Motor neuron (in vitro differentiated cells): ENCODE measurements at places on chromosomes 7 and 10. TPM values are rescaled to one million over a fixed set of nuclear protein-coding genes. Genes with fewer than 3 reads are reported as not detected.

DNA sequence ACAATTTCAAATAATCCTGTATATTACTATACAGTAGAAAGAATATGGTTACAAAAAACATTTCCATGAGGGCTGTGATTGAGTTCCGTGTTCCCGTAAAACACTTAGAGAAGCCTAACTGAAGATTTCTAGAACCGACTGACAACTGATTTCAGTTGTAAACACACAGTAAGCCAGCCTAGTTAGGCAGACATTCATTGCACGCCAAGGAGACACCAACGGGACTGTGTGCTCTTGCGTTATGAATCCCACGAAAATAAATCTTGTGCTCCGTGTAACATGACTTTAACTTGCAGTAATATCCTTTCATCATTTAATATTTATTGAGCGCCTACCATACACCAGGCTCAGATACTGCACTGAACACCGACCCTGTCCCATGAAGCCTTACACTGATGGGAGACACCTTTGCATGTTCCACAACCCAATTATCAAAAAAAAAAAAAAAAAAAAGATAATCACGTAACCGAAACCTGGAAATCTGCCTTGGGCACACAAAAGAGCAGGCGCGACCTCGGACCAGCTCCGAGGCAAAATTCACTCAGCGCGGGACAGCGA is 420 bp upstream of the KLHL7 start:
- peak; percentile 28 for ATAC-seq

DNA sequence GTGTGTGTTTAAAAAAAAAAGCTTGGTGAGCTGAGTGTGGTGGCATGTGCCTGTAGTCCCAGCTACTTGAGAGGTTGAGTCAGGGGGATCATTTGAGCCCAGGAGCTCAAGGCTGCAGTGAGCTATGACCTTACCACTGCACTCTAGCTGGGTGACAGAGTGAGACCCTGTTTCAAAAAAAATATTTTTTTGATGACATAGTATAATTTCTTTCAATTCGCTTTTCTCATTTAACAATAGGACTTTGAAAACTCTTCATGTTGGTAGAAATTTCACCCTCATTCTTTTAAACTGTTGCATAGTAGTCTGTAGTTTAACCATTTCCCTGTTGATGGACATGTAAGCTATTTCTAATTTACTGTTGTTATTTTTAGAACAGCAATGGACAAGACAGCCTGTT is 55.7 kb upstream of the EXOC6 start:
- ATAC-seq = no peak

- no peak for ATAC-seq
These were observed 13.7 kb upstream of the WAPL start for GRCh38 chr10:86535132-86535882.

- ATAC-seq = no peak
These were observed 152.5 kb downstream of the PLXDC2 start for GRCh38 chr10:19968745-19969144.

- no peak for ATAC-seq
These were observed 303.5 kb downstream of the BBS9 start for GRCh38 chr7:33432821-33433220.

DNA sequence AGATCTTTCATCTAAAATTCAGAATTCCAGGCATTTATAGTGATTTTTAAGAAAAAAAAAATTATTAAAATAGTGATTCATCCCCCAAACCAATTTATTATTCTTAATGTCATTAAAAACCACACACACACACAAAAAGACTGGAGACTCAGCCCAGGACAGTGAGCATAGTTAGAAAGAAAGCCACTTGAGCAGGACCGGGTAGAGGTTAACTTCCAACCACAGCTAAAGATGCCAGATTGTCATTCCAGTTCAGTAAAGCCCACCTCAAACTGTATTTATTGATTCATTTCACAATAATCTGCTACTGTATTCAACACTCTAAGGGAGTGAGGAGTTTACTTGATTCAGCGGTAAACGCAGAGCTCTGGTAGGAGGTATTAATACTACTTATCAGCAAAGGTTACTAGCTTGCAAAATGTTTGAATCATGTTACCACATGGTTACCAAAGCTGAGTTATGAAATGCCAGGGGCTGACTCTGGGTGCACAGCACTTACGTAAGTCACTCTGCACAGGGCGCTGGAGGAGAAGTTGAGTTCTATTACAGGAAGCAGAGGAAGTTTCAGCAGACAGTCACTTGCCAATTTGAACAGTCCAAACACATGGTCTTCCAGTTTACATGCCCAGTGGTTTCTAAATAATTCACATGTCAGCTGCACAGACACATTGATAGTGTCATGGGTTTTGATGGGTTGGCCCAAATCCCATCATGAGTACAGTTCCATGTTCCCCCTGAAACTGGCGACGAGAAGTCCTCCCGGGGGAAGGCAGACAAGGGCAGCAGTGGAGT is 64.6 kb downstream of the KLF6 start:
- no peak for ATAC-seq

DNA sequence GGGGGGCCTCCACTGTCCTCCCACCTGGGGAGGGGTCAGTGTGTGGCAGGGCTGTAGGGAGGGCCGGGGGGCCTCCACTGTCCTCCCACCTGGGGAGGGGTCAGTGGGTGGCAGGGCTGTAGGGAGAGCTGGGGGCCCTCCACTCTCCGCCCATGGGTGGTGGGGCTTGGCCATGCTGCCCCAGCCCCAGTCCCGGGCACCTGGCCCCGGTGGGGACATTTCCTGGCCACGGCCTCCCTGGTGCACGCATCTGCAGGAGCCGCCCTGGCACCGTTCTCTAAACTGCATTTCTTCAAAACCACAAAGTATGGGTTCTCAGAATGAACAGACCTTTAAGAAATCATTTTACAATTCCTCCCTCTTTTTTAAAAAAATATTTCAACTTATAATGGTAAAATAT is 89.3 kb upstream of the PDGFA start:
- ATAC-seq = no peak

GRCh38 chr7:153772966-153773365 is 279.2 kb upstream of the DPP6 start:
- ATAC-seq = no peak

- peak; percentile 92 for ATAC-seq
These were observed 286.9 kb downstream of the KCNMA1 start for GRCh38 chr10:77350711-77351119.

- ATAC-seq = no peak
These were observed 14.9 kb downstream of the CCL26 start for GRCh38 chr7:75756991-75757676.

DNA sequence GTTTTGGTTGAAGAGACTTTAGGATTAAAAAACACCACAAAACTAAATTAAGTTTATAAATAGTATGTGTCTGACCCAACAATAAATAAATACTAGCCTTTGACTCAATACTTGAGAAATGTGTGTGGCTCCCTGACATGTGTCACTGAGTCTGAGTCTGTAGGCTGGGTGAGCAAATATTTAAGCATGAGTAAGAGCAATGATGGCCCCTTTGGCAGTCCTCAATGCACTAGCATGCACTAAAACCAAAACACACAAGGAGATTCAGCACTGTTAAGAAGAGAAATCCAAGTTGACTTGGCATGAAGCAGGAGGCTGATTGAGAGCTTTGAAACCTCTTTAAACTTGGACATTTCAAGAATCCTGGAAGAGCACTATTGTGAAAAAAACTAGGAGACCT is 37.1 kb downstream of the CCDC71L start:
- ATAC-seq = no peak

- no peak for ATAC-seq
These were observed 116.6 kb upstream of the RSU1 start for GRCh38 chr10:16933783-16934182.

DNA sequence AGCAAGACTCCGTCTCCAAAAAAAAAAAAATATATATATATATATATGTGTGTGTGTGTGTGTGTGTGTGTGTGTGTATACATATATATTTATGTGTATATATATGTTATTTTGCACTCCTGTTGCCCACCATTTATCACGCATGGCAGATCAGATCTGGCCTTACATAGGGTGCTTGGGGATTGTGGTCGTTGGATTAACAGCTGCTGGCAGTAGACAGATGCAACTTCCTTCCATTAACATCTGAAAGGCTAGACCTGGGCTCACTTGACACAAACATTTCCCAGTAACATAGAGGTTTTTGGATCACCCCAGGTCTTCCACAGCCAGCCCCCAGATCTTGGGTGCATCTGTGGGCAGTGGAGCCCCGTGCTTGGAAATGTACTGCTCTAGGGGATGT is 40.8 kb upstream of the DLD start:
- no peak for ATAC-seq

The RBM28 gene
- 64.0 and 64.8 TPM in 2 replicates for total RNA-seq

The STEAP2 gene
- 8.8 and 9.4 TPM in 2 replicates for total RNA-seq
